ENCODE measurements at places on chromosomes 16 and 17.

- DNase-seq: no peak
These were observed 59.1 kb downstream of the GRIN2A start for GRCh38 chr16:10123141-10123540.

DNA sequence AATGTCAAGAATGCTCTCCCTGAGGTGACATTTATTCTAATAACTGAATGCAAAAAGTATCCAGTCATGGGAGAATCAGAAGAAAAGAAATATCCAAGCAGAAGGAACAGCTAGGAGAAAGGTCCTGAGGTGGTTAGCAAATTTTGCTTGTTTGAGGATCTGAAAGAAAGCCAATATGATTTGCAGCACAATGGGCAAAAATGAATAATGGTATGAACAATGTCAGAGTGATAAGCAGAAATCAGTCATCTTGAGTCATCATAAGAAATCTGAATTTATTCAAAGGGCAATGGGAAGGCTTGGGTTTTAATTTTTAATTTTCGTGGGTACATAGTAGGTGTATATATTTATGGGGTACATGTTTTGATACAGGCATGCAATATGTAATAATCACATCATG lies 68.5 kb downstream of the BRIP1 start:
- no peak for DNase-seq

GRCh38 chr17:44878627-44879221 lies 20.5 kb downstream of the EFTUD2 start:
- peak; percentile 23 for DNase-seq

DNA sequence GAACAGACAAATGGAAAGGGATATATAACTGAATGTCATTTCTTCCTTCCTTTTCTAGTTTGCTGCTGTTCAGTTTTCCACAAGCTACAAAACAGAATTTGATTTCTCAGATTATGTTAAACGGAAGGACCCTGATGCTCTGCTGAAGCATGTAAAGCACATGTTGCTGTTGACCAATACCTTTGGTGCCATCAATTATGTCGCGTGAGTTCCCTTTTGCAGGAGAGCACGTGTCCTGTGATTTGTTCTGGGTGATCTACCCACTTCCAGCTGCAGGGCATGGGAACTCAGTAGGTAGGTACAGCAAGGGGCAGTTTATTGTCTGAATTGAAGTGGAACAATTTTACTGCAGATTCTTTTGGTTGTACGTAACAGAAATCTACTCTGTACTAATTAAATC lies 8.8 kb downstream of the ITGAL start:
- DNase-seq: no peak

DNA sequence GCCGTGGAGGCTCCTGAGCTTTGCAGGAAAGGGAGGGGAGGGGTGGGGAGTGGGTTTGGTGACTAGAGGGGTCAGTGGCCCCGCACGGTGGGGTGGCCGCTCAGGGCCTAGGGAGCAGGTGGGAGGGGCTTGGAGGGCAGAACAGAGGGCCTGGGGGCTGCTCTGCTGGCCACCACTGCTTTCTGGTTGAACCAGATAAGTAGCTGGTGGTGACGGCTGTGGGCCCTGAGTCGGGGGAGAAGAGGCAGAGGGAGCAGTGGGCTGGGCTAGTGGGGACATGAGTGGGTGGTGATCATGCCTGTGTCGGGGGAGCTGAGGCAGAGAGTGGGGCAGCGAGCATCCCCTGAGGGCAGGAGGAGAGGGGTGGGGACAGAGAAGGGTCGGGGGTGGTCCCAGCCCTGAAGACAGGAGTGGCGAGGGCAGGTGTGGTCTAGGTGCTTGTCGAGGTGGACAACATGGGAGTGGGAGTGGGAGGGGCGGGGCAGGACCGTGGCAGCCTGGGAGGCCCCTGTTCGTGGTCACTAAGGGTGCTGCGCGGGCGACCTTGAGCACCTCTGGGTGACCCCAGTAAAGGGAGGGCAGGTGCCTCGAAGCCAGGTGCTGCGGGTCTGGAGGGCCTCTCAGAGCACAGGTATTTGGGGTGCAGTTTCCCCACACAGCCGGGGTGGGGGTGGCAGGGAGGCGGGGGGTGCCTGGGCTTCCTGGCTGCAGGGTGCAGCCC lies 6.3 kb upstream of the CD7 start:
- DNase-seq: no peak

GRCh38 chr16:23006380-23006779 lies 142.9 kb downstream of the USP31 start:
- no peak for DNase-seq

Measured in fibroblast of the conjunctiva (primary cell).